Stimulated activated CD8-positive, alpha-beta memory T cell treated with anti-CD3 and anti-CD28 coated beads, Interleukin-4, amount 100 ng/mL, for 48 hours (primary cell): ENCODE measurements at places on chromosomes 13 and 19.

DNA sequence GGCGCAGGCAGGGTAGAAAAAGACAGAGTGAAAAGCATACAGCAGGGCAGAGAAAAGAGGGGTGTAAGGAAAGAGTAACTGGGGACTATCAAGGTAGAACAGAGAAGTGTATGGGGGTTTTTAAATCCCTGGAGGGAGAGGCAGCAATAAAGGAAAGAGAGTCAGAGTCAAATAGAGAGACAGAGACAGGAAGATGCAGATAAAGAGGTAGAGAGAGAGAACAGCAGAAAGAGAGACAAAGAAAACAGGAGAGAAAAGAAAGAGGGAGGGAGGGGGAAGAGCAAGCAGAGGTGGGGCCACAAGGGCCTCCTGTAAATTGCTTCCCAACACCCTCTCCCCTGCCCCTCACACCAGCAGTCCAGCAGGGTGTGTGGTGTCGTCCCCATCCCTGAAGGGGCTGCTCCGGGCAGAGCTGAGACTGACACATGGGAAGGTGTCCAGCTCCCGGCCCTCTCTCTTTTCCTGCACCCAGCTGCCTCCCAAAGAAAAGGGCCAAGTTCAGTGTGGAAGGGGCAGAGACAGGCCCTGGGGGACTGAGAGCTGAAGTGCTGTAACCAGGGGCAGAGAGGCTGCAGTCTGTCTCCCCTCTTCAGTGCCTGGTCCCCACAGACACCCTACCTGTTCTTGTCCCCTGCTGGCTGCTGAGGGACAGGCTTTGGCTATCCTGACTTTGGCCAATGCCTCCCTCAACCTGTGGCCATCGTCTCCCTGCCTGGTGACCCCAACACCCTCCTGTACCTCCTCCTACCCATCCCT is 17.4 kb upstream of the POU2F2 start:
- no peak for DNase-seq

- DNase-seq, result no peak
Observed at GRCh38 chr13:99004978-99005377, 27.1 kb upstream of the DOCK9 start.

- no peak for DNase-seq
Observed at GRCh38 chr19:4448147-4448985, 9.2 kb downstream of the UBXN6 start.

GRCh38 chr13:62799038-62799535 is 1383.4 kb upstream of the PCDH20 start:
- DNase-seq, result no peak

GRCh38 chr13:60260440-60260839 is 96.7 kb upstream of the DIAPH3 start:
- no peak for DNase-seq

GRCh38 chr13:45278096-45278645 is 62.8 kb downstream of the TPT1 start:
- DNase-seq, result no peak

GRCh38 chr13:27406178-27406939 is 18.1 kb upstream of the GTF3A start:
- peak; percentile 30 for DNase-seq

- DNase-seq, result no peak
Observed at GRCh38 chr19:3698386-3698950, 1.8 kb downstream of the PIP5K1C start.
